ENCODE measurements at places on chromosomes 12 and 14. TPM values are rescaled to one million over a fixed set of nuclear protein-coding genes. Genes with fewer than 3 reads are reported as not detected.

DNA sequence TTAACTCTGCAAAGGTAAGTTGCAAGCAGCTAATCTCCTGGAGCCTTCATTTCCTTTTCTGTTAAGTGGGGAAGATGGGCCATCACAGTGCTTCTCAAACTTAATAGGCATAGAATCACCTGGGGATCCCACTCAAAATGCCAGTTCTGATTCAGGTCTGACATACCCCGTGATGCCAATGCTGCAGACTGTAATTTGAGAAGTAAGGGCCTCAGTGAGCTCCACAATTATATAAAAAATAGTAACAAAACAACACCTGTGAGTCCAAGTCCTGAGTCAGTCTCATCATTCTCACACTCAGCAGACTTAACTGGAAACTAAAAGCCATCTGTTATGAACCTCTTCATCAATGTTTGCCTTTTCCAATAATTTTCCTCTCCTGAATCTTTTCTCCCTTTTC, 10.8 kb upstream of the PSMA6 start:
- DNase-seq = no peak

DNA sequence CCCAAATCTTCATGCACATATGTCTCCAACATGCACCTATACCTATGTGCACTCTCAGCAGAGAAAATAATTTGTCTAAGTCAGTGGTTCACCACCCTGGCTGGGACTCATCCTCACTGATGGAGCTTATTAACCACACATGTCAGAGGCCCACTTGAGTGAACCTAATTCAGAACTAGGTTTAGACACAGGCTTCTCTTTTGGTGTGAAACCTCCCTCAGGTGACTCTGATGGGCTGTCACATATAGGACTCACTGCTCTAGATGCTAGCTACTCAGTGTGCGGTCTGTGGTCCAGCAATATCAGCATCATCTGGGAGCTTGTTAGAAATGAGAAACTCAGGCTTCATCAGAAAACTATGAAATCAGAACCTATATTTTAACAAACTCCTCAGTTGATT, 85.7 kb downstream of the SLC6A15 start:
- no peak for DNase-seq

DNA sequence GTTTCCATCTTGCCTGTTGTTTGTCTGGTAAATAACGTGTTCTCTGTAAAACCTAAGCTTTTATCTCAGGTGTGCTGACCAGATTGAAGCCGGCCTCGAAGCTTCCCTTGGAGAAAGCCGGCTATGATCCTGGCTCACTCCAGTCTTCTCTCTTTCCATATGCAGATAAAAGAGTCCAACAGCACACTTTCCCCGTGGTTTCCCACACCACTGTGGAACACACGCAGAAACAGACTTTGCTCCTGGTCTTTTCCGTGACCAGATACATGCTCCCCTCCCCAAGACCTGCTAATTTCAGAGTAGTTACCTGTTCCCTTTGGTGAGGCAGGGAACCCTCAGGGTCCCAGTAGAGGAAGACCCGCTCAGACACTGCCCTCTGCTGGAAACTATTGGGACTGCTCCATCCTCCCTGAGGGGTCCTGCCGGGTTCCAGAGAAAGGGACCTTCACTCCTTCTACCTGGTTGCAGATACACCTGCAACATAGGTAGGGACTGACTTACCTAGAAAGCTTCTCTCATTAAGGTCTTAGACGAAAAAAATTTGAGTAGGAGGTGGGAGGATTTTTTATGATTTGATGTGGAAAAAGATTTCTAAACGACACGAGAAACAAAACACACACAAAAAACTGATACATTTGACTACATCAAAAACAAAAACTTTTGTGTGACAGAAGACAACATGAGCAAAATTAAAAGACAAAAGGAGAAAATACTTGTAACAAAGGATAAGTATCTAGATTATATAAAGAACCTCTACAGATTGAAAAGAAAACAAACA, 415.4 kb upstream of the CCDC196 start:
- no peak for DNase-seq

- no peak for DNase-seq
Observed at GRCh38 chr12:89731614-89732013, 23.0 kb upstream of the ATP2B1 start.

The ZNF84 gene
- 28.3 TPM for polyA plus RNA-seq

The CCDC175 gene
- polyA plus RNA-seq = not detected

The FGF23 gene
- not detected for polyA plus RNA-seq

The CIROP gene
- polyA plus RNA-seq = not detected

The SNRPF gene
- polyA plus RNA-seq = 46.5 TPM

The SLC38A1 gene
- 29.7 TPM for polyA plus RNA-seq
